ENCODE measurements at places on chromosomes 7 and 10.

DNA sequence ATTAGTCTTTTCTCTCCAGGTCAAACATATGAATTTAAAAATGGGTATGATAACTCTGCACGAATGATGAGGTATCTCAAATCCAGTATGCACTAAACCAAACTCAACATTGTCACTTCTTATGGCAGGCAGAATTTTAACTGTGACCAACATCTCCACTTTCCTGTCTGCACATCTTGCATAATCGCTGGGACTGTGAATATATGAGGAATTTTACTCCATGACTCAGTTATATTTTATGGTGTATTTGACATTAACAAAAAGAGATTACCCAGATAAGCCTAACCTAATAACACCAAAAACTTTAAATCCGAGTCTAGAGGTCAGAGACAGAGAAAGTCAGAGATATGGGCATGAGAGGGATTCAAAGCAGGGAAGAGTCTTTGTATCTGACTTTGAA is 454.5 kb upstream of the SEMA3D start:
- no peak for DNase-seq

DNA sequence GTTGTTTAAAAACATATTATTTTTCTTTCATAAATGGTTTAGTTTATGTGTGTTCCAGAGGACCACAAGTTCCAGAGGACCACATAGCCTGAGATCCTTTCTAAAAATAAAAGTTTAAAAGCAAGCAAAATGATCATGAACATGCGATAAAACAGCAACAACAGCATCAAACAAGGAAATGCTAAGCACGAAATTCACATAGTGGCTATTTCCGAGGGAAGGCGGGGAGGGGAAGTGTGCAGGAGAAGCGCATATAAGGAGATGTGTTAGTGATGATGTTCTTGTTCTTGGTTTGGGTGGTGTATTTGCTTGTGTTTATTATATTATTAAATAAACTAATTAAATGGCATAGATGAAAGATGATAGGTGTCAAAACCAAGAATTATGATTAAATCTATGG is 1.2 kb downstream of the TBATA start:
- DNase-seq = no peak

- no peak for DNase-seq
Measured at GRCh38 chr10:124157271-124157681, 63.9 kb upstream of the CHST15 start.

DNA sequence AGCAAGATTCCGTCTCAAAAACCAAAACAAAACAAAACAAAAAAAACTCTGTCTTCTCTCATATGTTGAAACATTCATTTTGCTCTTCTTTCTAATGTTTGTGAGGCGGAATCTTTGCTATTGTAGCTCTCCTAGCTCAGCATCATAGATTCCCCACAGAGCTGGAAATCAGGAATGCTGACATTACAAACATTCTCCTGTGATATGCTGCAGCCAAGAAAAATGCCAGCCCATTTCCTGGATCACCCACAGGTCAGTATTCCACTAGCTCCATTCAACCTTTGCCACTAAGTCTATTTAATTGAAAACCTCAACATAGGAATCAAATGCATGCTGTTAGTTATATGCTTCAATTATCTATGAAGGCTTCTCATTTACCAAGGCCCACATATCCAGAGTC is 186.3 kb downstream of the IPMK start:
- DNase-seq = no peak
